Activated naive CD4-positive, alpha-beta T cell (primary cell): ENCODE measurements at places on chromosomes 1 and 21.
A peak's percentile ranks its signal among the peaks of the same experiment; 100 is the strongest.

GRCh38 chr1:192766009-192766625, 42.7 kb upstream of the RGS2 start:
- DNase-seq: no peak

DNA sequence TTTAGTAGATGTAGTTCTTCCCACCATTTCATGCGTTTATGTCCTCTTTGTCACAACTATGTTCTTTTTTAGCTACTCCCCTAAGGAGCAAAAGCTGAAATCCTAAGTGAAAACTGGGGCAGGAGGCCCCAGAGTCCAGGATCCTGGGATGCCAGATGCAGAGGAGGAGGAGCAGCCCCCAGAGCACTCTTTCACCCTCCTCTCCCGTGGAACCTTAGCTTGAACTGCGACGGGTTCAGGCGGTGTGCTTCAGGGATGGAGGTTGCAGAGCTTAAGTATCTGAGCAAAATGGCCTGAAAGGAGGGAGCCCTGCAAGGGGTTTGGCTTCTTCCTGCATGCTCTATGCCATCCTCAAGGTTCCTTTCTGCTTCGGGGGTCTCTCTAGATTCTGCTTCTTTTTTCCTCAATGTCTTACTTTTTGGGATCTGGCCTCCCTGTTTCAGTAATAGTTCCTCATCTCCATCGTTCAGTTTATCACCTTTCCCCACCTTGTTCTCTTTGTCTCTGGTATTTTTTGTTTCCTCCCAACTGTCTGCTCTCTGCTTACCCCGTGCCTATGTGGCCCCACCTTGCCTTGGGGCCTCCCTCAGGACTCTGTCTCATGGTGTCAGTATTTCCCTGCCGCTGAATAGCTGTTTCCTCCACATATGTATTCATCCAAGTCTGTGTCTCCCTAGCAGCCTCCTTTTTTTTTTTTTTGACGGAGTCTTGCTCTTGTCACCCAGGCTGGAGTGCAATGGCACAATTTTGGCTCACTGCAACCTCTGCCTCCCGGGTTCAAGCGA, 2.7 kb upstream of the NHLH1 start:
- no peak for DNase-seq

DNA sequence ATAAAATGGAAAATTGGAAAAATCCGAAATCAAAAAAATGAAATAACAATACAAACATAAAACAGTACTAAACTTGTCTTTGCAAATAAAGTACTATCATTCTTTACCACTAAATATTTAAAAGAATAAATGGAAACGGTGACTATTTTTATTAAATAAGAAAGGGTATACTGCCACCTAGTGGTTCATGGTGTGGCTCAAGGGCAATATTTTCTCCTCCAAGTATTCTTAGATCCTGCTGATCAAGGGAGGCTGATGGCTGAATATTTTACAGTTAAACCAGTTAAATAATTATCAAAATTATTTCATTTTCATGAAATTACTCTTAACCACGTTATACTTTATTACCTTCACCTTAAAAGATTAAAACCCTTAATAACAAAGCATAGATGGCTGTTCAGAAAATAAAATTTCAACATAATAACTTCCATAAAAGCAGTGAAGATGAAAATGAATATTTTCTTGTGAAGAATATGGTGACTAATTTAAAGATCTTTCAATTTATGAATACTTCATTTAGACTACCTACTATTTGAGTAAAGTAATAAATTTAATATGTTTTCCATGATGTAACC, 1793.9 kb downstream of the NCAM2 start:
- no peak for DNase-seq

DNA sequence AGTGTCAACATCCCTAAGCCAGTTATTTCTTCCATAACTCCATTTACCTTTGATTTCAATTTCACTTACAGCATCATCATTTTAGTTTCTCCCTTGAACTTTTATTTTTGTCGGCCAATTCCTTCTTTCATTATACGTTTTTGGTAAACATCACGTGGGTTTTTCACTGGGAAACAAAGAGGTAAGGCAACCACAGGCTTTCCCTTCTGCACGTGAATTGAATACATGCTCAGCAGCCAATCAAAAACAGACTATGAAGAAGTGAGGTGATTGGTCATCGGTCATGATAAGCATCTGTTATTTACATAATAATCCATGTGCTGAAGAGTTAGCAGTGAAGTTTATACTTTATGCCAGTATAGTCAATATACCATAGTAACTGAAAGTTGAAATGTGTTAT, 98.7 kb downstream of the NCAM2 start:
- no peak for DNase-seq

- DNase-seq: no peak
Observed at GRCh38 chr1:158049853-158050252, 56.4 kb downstream of the KIRREL1 start.

DNA sequence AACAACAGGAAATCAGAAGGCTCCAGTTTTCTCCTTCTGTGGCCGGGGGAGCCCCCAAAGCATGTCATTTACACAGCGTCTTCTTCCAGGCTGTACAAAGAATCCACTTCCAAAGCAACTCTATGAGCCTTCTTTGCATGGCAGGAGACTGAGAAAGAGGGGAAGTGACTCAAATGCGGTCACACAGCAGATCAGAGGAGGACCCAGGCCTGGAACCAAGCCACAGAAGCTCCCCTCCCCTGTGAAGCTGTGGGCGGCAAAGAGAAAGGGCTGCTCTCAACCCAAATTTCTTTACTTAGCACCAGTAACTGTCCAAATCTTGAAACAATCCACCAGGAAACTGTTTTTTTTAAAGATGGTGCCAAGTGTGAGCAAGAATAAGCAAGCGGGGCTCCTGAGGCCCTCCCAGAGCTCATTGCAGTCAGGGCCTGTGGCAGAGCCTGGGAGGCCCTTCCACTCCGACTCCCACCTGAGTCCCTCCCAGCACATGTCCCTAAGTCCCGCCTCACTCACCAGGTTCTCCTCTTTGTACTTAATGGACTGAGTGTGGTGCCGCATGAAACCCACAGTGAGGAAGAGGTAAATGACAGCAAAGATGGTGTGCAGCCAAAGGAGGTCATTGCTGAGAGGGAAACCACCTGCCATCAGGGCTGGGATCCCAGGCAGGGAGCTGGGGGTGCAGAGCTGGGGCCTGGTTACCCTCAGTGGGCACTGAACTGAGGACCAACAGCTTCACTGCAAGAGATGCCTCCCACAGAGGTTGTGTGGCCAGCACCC, 15.9 kb downstream of the TMEM63A start:
- DNase-seq: peak; percentile 55

- DNase-seq: no peak
Observed at GRCh38 chr1:61568460-61569302, 156.3 kb downstream of the TM2D1 start.

GRCh38 chr1:7967196-7967595, 5.7 kb downstream of the PARK7 start:
- no peak for DNase-seq

- no peak for DNase-seq
Observed at GRCh38 chr1:167882376-167882775, 31.6 kb downstream of the ADCY10 start.

- DNase-seq: no peak
Observed at GRCh38 chr1:61579802-61580201, 145.1 kb downstream of the TM2D1 start.

- no peak for DNase-seq
Observed at GRCh38 chr21:34330055-34330454, 33.8 kb upstream of the KCNE2 start.

GRCh38 chr21:14584357-14585095, 38.4 kb upstream of the SAMSN1 start:
- no peak for DNase-seq

DNA sequence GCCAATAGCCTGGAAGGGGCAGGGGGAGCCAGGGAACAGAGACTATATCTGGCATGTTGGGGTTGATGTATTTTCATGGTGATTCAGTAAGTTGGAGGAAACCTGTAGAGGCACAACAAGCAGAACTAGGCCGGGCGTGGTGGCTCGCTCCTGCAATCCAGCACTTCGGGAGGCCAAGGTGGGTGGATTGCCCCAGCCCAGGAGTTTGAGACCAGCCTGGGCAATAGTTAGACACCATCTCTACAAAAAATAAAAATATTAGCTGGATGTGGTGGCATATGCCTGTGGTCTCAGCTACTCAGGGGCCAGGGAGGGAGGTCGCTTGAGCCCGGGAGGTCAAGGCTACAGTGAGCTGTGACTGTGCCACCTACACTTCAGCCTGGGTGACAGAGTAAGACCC, 10.1 kb upstream of the PTCH2 start:
- DNase-seq: no peak

DNA sequence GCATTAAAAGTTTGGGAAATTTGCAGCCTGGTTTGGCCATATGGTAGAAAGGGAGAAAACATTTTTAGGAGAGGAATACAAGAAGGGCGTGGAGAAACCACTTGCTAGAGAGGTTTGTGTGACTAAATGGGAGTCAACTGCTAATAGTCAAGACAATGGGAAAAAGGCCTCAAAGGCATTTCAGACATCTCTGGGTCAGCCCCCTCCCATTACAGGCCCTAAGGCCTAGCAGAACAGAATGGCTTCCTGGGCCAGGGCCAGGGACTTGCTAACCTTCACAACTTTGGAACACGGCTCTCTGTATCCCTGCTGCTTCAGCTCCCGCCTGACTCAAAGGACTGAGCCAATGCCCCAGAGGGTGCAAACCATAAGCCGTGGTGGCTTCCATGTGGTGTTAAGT, 752.3 kb upstream of the ADAMTS5 start:
- DNase-seq: no peak

- no peak for DNase-seq
Observed at GRCh38 chr1:204301171-204301957, 58.4 kb downstream of the PLEKHA6 start.

DNA sequence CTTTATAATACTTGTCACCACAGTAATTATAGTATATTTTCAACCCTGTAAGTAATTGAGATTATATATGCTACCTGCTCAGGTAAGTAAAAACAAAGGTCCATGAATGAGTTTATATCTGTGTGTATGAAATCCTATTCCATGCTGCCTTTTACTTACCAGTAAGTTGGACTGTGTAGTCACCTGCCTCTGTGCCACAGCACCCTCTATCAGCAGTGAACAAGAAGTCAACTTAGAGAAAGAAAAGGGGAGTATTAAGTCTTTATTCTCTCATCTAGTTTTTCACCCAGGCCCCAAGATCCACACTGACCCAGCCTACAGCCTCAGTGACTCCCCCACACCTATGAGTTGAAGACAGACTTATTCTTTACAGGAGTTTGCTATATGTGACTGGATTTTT, 36.9 kb upstream of the IFI16 start:
- DNase-seq: no peak

GRCh38 chr1:14631421-14631820, 32.9 kb downstream of the KAZN start:
- no peak for DNase-seq

GRCh38 chr1:207495801-207496792, at the start of gene CR1:
TSS of gene CR1 (plus strand) at chr1:207496157. CDS start at chr1:207496268, 111 bp downstream.
- no peak for DNase-seq
